Stimulated activated CD8-positive, alpha-beta memory T cell treated with anti-CD3 and anti-CD28 coated beads, Interleukin-15, amount 100 ng/mL, for 48 hours (primary cell): ENCODE measurements at places on chromosomes 13 and 19.

GRCh38 chr13:74770361-74770760 is 636.2 kb upstream of the KLF12 start:
- DNase-seq: no peak

DNA sequence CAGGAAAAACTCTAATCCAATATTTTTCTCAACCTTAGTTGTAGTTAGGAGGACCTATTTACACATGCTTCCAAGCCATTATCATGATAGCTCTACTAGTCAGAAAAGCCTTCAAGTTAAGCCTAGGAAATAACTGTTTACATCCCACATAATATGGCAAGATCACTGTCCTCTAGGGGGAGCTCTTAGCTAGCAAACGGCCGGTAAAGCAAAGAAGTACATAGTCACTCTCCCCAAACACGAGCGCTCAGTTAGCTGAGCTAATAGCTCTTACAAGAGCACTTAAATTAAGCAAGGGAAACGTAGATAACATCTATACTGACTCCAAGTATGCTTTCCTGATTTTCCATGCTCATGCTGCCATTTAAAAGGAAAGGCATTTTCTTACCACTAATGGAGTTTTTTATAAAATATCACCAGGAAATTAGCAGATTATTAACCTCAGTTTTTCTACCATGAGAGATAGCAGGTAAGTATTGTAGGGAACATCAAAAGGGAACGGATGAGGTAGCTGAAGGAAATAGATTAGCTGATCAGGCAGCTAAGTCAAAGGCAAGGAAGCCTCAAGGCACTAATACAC is 100.6 kb upstream of the PABPC3 start:
- DNase-seq: no peak

DNA sequence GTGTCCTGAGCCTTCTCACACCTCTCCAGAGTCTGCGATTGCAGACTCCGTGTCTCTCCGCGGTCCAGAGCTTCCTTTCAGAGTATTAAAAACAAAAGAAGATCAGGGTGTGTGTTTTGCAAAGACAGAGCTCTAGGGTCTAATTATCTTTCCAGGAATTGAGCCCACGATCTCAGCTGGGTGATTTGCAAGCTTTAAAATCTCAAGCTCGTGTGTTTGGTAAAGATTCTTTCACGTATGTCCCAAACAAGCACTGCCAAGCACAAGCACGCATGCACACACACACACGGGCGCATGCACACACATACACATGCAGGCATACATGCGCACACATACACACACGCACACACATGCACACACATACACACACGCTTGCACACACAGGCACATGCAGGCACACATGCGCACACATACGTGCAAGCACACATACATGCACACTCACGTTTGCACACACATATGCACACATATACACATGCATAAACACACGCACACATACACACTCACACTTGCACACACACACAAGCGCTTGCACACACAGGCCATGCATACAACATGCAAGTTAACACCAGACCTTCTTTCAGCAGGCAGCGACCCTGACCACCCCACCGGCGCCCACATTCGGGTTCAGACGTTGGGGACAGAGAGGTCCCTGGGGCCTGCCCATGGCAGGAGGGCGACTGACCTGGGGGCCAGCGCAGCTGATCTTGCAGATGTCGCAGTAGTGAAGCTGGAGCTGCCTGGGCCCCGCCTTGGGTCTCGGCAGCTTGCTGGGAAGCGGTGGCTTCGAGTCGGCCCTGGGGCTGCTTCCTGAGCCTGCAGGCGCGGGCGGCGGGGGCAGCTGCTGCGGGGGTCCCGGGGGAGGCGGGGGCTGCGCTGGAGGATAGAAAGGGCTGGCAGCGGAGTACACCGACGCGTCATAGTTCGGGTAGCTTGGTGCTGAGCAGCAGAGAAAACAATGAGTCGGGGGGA is 37.9 kb downstream of the ZFR2 start:
- no peak for DNase-seq

- DNase-seq: no peak
Observed at GRCh38 chr19:447816-448560, 12.8 kb downstream of the SHC2 start.

DNA sequence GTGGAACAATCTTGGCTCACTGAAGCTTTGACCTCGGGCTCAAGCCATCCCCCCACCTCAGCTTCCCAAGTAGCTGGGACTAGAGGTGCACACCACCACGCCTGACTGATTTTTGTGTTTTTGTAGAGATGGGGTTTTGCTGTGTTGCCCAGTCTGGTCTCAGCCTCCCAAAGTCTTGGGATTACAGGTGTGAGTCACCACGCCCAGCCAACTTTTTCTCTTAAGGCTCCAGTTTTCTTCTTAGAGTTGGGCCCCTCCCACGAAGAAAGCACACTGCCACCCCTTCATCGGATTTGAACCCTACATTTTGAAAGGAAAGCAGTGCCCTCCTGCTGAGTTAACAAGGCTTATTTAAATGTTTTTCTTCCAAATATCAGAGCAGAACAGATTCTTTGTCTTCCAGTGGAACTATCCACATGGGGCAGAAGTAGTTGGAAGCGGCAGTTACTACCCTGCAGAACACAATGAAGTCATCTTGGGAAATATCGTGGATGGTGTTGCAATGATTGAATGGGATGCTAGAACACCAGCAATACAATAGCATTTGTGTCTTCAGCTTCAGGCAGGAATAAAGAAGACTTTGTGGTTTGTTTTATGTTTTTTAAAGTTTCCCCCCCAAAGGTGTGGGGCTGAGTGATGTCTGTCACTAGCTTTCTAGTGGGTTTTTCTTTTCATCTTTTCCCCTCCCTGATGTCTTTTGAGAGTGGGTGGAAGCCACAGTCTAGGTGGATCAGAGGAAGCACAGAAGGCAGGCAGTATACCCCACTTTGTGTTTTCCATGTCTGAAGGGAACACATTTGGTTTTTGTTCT is 8.9 kb downstream of the ACTN4 start:
- DNase-seq: no peak

DNA sequence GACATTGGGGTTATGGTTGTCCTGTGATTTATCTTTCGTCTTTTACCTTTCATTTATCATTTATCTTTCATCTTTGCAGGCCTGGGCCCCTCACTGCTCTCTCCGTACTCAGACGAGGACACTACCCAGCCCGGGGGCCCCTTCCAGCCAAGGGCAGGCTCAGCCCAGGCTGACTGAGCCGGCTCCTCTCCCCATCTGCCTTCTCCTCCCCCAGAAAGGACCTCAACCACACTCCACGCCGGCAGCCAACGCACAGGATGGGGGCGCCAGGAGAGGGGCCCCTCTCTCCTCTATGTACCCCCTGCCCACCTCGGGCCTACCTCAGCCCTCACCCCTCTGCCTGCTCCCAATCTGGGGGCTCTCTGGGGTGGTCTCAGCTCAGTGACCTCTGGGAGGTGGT is 7.4 kb upstream of the PPP5C start:
- DNase-seq: no peak

- no peak for DNase-seq
Observed at GRCh38 chr13:36862002-36862685, 43.1 kb downstream of the RFXAP start.

- DNase-seq: no peak
Observed at GRCh38 chr13:109379930-109380329, 406.5 kb downstream of the IRS2 start.

DNA sequence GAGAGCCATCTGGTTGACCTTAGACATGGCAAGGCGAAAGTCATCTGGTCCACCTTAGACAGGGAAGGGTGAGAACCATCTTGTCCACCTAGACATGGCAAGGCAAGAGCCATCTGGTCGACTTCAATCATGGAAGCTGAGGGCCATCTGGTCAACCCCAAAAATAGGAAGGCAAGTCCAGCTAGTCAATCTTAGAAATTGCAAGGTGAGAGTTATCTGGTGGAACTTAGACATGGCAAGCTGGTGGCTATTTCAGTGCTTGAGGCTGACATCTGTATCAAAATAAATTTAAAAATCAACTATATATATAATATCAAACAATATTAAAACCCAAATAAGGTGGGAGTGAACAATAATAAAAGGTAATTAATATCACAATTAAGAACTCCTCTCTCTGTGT is 83.9 kb downstream of the ZNF726 start:
- DNase-seq: no peak

DNA sequence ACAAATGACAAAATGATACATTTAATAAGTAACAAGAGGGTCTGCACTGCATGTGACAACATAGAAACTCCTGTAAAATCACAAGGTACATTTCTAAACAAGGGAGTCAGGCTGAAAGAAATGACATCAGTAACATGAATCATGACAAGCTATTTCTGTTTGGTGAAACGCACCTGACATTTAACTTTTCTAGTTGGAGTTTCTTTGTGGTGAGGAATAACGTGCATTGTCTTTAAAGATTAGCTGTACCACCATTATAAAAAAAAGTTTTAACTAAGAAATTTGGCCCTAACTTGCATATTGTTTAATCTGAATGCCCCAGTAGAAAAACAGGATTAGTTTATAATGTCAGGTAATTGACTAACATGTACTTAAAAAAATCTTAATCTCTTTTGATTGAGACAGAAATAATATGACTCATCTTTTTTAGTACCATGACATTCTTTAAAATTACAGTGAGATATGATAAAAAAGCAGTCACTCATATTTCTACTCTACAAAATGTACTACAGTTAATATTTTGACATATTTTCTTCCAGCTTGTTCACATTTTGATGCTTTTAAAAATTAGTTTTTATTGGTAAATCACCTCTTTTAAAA is 418.2 kb downstream of the KLF12 start:
- no peak for DNase-seq

GRCh38 chr19:45440873-45441654 is 17.3 kb upstream of the ERCC1 start:
- DNase-seq: no peak
